ENCODE measurements at places on chromosomes 2 and 18.

- DNase-seq, result no peak
These were observed 140.4 kb upstream of the ALPP start for GRCh38 chr2:232238108-232238507.

GRCh38 chr2:11945139-11946126 lies 199.0 kb downstream of the LPIN1 start:
- no peak for DNase-seq

- DNase-seq, result no peak
These were observed 26.4 kb upstream of the ZNF532 start for GRCh38 chr18:58838165-58838860.

- no peak for DNase-seq
These were observed 59.1 kb downstream of the CABLES1 start for GRCh38 chr18:23194155-23194996.
